ENCODE measurements at places on chromosomes 16 and 17. TPM values are rescaled to one million over a fixed set of nuclear protein-coding genes. Genes with fewer than 3 reads are reported as not detected.

GRCh38 chr17:30222721-30223175 lies 12.7 kb downstream of the SLC6A4 start:
- no peak for DNase-seq

- DNase-seq, result no peak
Measured at GRCh38 chr16:54027062-54027461, 259.5 kb downstream of the IRX3 start.

DNA sequence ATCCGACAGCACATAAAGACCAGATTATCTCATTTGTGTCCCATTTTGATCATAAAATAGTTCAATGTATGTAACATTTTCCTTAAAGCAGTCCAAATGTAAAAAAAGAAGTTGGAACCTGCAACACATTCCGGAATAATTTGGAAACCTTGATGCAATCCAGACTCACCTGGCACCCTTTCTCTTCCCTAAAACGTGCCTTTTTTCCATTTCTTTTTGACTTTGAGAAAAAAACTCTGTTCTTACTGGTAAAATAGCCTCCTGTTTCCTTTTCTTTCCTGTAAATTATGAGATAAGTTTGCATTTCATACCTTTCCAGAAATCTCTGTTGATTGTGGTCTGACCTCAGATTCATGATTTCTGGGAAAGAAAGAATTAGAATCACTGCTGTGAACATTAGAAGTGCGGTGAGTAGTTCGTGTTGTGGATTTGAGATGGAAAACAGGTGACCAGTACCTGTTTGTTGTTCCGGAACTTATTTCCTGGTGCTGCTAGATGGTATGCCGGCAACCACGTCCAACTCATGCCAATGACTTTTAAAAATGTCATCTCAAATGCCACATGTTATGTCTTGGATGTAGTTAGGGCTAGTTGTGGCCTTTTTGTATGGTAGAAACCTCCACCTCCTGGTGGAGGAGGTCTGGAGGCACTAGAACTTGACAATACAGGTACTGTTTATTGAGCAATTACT lies 108.1 kb downstream of the SOCS1 start:
- no peak for DNase-seq

DNA sequence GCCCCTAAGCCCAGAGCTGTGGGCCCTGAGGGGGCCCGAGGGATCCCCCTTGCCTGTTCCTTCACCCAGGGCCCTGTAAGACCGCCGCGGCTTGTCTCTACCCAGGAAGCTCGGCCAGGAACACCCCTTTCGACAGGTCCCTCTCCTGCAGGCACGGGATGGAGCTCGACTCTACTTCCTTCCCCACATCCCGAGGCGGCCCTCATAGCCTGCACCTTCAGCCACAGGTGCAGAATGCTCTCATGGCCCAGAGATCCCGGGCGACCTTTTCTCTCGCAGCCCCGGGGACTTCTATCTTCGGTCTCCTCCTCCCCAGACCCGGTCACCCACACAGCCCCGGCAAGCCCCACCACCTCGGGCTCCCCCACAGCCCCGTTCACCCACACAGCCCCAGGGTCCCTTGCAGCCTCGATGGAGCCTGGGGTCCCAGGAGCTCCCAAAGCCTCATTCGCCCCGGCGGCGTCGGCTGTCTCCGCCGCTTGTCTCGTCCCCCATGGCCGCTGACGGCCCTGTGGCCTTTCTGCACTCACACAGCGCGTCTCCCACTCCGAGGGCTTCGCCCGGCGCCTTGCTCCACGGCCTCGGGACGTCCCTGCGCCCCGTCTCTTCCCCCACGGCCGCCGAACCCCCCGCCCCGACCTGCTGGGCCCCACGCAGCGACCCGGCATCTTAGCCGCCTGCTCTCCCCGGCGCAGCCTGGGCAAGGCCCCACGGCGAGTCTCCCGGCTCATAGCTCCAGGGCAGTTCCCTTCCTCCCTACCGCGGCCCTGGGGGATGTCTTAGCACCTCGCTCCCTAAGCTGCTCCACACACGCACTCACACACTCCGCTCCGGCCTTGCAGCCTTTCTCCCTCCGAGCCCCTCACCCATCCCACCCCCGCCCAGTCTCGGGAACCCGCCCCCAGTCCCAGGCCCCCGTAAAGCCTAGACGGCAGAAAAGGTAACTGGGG lies 650 bp downstream of the KIAA0753 start:
- no peak for DNase-seq

DNA sequence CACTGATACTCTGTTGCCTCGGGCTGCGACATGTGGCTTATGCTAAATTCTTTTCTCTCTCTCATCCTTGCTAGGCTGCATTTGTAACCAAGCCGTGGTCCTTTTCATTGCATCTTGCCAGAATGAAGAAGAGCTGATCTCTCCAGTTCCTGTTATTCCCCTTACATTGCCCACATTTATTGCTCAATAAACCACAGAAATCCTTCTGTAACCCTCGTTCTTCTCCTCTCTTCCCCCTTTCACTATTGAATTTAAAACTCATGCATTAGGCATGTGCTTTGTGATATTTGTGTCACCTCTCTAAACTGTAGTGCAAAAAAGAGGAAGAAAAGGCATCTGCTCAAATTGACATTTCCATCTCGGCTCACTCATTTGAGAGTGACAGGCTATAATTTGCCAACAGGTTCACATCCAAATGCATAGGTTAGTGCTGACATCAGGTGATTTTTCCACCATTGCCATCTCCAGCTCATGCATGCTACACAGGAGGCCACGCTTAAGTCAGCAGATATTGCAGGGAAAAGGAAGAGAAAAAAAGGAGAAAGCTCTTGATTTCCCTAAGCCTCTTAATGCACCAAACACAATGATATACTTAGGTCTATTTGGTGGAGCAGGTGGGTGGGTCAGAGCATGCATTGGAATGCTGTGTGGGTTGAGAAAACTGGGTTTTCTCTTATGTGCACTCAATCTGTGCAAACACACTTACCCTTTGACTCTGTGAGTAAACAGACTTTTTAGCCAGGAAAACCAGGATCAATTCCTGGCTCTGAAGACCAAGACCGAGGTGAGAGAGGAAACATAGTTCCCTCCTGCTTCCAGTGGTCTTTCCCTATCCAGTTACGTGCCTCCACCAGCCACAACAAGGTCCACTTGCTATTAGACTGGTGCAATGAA lies 642.7 kb downstream of the HS3ST4 start:
- no peak for DNase-seq

DNA sequence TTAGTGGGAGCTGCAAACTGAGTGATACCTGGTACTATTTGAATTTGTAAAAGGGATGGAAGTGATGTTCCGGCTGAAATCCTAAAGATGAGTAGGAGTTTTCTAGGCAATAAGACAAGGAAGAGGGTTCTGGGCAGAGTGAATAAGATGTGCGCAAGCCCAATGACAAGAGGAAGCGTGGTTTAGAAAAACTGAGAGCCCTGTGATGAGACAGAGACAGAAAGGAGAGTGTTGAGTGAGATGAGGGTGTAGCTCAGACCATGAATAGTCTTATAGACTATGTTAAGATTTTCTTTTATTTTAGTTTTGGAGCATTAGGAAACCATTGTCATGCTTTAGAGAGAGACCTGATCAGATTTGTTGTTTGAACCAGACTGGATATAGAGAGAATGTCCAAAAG lies 50.2 kb downstream of the COX10 start:
- no peak for DNase-seq

ENPP7 gene
- not detected for total RNA-seq

DNA sequence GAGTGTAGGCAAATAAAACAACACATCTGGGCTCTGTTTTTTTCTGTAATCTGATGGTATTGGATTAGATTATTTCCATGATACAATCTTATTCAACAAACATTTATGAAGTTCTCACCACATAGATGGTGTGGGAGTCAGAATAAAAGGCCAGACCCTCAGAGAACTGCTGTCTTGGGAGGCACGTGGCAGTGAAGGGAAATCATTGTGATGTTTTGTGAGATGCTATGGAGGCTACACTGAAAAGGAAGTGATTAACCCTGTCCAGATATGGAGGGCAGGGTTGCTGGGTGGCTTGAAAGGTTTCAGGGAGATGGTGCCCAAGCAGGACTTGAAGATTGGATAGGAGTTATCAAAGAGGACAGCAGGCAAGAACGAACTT lies 35.6 kb downstream of the DHRS7B start:
- DNase-seq, result no peak

- DNase-seq, result no peak
Measured at GRCh38 chr16:64392456-64392855, 729.4 kb downstream of the CDH11 start.

DNA sequence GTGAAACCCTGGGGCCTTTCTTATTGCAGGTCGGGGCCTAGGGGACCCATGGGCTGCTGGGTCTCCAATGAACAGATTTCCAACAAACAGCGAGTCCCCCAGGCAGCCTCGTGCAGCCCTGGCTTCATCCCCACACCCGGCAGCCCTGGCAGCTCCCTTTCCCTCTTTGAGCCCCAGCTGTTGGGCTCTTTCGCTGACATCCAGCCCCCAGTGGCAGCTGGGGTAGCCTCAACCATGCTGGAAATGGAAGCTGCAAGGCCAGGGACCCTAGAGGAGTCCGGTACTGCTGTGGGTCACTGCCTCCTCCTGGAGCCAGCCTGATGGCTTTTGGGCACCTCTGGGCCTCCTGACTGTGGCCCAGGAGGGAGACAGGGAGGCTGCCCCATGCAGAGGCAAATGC lies 5.9 kb downstream of the RPUSD1 start:
- DNase-seq, result no peak

DNA sequence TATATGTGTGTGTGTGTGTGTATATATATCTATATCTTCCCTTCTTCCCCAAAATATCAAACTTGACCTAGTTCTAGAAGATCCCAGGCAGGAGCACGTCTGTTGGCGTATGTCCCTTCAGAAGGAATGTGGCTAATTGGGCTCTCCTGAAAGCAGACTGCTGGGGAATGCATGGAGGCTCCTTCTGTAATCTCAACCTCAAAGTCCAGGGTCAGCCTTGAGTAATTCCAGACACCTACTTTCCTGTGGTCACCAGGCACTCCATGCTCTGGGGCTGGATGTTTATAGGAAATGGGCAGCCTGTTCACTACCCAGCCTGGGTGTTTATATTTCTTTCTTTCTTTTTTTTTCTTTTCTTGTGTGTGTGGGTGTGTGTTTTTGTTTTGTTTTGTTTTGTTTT lies 13.4 kb downstream of the BCO1 start:
- no peak for DNase-seq

MAP2K6 gene
- 11.8 TPM for total RNA-seq

SDR42E2 gene
- total RNA-seq, result 0.05 TPM

DNA sequence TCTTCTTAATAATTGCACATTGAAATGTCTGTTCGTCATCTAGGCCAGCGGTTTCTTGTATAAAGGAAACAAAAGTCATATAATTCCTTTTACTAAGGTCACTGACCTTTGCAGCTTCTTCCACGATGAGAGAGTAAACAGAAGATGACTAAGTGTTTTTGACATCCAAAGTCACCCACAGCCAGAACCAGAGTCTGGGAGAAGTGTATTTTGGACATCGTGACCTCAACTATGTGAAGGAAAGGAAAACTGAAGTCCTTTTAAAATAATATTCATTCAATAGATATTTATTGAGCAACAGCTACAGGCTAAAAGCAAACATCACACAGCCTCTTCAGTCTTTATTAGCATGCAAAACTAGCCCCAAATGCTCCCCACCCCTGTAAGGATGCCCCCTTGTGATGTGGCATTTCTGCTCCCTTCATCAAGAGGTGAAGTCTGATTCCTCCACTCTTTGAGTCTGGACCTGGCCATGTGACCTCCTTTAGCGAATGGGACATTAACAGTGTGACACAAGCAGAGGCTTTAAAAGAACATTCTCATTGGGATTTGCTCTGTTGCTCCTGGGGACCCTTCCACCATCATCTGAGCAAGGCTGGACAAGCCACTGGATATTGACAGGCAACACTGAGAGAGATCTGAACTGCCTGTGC lies 8.1 kb upstream of the PMP22 start:
- DNase-seq, result no peak

DNA sequence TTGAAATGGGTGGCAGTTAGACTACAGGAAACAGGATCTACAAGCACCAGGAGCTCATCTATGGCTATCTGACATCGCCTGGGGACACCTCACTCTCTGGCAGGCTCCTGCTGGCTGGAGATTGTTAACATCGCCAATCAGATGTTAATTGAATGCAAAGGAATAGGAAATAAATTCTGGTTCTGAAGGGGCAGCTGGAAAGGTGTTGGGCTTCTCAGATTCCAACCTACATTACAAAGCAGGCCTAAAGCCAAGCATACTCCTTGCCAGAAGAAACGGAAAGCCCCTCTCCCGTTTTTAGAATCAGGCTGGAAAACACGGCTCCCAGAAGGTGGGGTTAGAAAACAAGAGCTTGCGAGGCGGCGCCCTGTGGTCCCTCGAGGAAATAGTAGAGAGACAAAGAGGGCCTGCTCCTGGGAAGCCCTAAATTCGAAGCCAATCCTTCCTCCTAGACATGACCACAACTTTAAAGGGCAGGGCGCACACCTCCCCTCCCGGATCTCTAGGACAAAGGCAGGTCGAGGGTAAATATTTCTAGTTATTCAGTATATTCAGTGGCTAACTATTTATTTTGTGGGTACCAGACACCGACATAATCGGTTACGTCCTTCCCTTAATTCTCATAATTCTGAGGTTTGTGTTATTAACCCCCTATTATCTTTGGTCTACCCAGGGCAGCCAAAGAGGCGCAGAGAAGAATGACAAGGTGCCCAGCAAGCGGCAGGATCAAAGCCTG lies 763 bp upstream of the TOM1L1 start:
- DNase-seq, result no peak

DNA sequence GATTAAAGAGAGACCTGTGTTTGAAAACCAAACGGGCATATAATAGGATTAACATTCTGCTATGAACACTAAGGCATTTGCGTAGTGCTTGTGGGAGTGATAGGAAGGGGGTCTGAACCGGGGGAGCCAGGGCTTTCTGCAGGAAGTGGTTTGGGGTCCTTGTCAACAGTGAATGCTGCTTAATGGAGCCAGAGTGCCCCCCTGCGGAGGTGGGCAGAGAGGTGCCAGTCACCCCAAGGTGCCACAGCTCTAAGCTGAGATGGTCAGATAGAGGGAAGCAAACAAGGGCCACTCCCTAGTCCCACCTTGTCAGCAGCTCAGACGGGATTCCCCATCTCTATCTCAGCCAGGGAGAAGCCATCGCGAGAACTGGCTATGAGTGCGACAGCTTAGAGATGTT lies 17.7 kb downstream of the NAA60 start:
- DNase-seq, result no peak

GRCh38 chr16:52446080-52446479 lies 100.9 kb downstream of the TOX3 start:
- no peak for DNase-seq

TP53TG3F gene
- total RNA-seq, result 0.54 TPM

GRCh38 chr17:31492880-31493655 lies 101.6 kb downstream of the RAB11FIP4 start:
- DNase-seq, result no peak

GRCh38 chr16:79082970-79083369 lies 517.6 kb downstream of the MAF start:
- DNase-seq, result no peak

DNA sequence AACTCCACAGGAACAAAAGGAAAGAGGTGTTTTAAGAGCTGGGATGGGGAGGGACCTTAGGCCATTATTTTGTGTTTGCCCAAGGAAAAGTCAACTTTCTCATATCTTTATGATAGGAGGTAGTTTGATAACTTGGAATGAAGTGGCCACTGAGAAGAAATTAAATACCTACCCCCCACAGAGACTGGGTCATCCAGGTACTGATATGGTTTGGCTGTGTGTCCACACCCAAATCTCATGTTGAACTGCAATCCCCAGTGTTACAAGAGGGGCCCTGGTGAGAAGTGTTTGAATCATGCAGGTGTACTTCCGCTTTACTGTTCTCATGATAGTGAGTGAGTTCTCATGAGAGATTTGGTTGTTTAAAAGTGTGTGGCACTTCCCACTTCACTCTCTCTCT lies 477.9 kb upstream of the KIF2B start:
- DNase-seq, result no peak
